ENCODE measurements at places on chromosomes 2 and 18. TPM values are rescaled to one million over a fixed set of nuclear protein-coding genes. Genes with fewer than 3 reads are reported as not detected.

SCYGR7 gene
- not detected for total RNA-seq

FRZB gene
- total RNA-seq: 0.09 TPM

DNA sequence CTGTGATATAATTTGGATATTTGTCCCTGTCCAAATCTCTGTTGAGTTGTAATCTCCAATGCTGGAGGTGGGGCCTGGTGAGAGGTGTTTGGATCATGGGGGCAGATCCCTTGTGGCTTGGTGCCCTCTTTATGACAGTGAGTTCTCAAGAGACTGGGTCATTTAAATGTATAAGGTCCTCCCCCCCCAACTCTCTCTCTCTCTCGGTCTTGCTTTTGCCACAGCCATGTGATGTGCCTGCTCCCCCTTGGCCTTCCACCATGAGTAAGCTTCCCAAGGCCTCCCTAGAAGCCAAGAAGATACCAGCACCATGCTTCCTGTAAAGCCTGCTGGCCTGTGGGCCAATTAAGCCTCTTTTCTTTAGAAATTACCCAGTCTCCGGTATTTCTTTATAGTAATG lies 58.6 kb downstream of the FN1 start:
- no peak for DNase-seq

GRCh38 chr2:54668711-54669110 lies 54.8 kb upstream of the EML6 start:
- DNase-seq: no peak

GRCh38 chr18:3481696-3482210 lies 31.8 kb downstream of the TGIF1 start:
- peak; percentile 47 for DNase-seq

DNA sequence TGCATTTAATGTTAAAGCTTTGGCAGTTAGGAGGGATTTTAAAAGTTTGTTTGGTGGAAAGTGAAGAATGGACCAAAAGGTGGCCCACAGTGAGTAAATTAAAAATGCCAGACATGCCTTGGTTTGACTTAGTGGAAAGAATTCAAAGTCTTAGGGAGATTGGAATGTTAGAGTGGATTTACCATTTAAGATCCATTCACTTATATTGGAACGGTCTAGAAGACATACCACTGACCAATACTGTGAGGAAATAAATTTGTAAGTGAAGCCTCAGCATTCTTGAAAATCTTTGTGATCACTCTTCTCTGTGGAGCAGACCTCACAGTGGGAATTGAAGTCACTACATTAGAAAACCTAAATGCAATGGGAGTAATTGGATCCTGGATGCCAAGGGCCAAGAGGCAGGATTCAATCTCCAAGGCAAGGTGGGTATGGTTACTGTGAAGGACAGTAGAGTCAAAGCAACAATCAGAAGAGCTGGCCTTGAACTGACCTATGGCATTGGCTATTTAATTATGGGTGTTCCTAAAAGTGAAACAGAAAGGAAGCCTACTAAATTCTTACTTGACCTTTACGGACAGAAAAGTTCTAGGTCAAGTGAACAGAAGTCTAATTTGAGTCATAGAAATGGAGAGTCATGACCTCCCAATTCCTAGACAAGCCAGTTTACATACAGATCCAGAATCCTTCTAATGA lies 40.2 kb upstream of the VRK2 start:
- no peak for DNase-seq

DNA sequence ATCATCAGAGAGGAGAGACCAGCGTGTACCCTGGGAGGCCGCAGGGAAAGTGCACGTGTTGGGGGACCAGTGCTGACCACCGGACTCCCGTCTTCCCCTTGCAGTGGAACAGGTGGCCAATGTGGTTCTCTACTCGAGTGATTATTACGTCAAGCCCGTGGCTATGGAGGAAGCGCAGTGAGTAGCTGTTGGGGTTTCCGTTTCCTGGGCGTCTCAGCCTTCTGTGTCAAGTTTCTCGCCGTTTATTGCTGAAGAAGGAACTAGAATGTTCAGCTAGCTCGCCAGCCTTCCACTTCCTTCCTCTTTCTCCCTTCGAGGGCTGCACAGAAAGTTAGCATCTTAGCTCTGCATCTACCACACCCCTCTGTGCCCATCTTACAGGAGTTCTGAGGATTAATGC lies 22.8 kb upstream of the DGKD start:
- DNase-seq: no peak

Data from endothelial cell of umbilical vein (primary cell).